ENCODE measurements at places on chromosomes 16 and 17.

GRCh38 chr16:74268372-74268782 is 28.2 kb upstream of the PSMD7 start:
- no peak for DNase-seq

GRCh38 chr16:66370786-66371684 is 4.5 kb downstream of the CDH5 start:
- no peak for DNase-seq

DNA sequence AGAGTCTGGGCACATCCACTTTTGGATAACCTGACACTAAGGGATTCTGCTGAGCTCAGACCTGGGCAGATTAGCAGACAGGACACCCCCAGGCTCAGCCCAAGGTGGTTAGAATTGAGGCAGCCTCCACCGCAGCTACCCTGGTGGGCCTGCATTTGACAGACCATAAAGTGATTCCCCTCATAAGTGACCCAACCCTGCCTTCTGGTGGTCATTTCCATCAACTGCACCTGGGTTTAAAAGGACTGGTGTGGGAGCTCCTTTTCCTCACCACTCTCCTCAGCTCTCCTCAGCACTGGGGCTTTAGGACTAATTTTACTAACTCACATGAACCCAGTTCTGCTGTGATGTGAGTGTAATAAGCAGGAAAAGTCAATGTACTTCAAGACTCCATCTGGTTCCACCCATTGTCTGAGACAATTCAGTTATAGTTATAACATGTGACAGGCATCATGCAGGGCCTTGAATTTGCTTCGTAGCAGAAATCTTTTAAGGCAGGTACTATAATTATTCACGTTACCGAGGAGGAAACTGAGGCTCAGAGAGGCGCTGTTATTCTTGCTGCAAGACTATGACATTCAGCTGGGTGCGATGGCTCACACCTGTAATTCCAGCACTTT is 42.5 kb downstream of the MYH3 start:
- peak; percentile 13 for DNase-seq

- DNase-seq, result no peak
Measured at GRCh38 chr17:76371656-76372628, 12.5 kb upstream of the SPHK1 start.

DNA sequence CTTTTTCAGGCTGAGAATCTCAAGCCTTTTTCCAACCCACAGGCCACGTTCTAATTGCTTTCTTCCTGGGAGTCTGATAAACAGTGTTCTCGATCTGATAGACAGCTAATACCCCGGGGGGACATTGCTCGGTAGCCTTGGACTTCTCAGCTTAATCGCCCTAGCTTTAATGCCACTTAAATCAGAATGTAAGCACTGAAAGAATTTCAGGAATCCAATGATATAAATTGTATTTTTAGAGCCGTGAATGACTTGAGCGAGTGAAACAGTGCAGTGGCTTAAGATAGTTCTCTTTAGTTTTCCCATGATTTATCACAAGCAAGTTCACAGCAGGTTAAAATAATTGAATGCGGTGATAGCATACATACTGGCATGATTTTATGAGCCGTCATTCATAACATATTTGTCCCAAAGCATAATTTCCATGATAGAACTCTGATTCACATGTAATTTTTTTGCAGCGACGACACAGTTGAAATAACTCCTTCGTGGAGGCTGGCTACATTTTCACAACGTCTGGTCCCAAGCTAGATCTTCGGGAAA is 116.1 kb upstream of the MYOCD start:
- no peak for DNase-seq

- no peak for DNase-seq
Measured at GRCh38 chr17:80395402-80396151, 19.4 kb upstream of the ENDOV start.

DNA sequence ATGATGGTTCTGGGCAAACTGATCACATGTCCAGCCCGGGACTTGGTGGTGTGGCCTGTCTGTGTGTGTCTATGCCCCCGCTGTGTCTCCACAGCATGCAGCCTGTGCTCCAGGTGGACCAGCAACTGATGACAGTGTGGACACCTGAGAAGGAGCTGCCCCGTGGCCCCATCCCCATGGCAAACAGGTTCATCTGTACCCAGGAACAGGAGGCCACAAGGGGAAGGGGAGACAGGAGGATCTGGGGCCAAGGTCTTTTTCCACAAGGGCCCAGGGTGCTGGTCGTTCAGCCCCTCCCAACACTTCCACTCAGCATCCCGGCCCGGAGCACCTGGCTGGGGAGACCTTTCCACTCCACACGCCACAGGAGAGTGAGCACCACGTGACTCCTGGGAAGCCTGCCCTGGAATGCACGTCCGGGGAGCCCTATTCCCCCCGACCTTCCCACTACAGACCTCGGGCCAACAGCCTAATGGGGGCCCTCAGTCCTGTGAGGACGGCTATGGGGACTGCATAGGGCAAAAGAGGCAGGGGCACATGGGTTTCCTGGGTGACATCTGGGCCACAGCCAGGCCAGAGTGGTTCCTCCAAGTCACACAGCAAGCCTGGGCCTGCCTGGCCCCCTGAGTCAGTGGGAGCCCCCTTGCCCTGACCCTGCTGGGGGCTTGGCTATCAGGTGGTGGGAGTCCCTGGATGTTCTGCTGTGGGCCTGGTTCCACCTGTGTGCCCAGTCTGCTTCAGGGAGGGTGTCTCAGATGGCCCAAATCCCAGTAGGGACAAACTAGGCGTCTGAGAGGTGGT is 20.8 kb upstream of the NXPH3 start:
- DNase-seq, result no peak

- DNase-seq, result no peak
Measured at GRCh38 chr16:6616746-6617145, 715.9 kb upstream of the RBFOX1 start.

GRCh38 chr16:27449434-27450195 is 47.6 kb downstream of the IL21R start:
- DNase-seq, result no peak

GRCh38 chr16:14958970-14959369 is 15.9 kb upstream of the PDXDC1 start:
- no peak for DNase-seq

- no peak for DNase-seq
Measured at GRCh38 chr17:41393294-41393693, 4.1 kb downstream of the KRT31 start.

GRCh38 chr16:73060892-73061490 is 13.1 kb upstream of the ZFHX3 start:
- DNase-seq, result no peak

DNA sequence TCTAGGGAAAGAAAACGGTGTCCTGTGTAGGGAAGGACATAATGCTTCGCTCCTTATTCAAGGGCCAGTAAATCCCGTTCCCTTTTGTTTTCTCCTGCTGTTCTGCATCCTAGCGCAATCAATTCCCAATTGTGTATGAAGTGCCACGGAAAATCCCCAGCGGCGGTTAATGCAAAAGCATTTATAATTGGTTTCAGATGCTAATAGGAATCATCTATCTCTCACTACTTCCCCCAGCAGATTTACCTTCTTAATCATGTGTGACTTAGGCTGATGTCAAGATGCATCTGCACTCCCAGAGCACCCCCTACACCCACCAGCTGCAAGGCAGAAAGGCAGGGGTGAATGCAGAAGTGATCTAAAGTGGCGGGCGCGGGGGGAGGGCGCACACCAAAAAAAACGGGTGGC is 32.7 kb upstream of the SSTR2 start:
- DNase-seq, result no peak

GRCh38 chr16:84339766-84340165 is 28.6 kb upstream of the ATP2C2 start:
- DNase-seq, result no peak

- DNase-seq, result peak; percentile 6
Measured at GRCh38 chr16:1825864-1826690, 548 bp downstream of the HAGH start.

DNA sequence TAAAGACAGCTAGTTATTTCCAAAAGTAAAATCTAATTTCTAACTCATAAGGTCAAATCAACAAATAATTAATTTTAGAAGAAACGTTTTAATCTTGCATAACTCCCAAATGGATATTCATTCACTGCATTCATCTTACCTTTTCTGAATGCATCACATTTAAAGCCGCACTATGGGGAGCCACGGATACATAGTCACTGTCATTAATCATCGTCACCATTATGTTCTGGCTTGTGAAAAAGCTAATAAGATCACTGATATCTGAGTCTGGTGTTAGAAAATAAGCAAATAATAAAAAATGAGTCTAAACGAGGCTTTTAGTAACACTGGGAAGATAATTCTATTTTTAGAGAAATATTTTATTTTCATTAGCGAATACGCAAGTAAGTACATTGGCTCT is 42.4 kb upstream of the ABCA10 start:
- no peak for DNase-seq

DNA sequence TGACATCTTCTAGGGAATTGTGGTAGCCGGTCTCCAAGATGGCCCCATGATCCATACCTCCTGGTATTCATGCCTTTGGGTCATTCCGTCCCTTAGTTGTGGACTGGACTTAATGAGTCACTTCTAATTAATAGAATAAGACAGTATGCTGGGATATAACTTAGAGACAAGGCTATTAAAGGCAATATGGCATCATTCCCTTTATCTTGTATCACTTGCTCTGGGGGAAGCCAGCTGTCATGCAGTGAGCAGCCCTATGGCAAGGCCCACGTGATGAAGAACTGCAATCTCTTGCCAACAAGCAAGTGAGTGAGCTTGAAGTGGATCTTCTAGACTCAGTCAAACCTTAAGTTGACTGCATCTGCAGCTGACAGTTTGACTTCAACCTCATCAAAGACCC is 97.8 kb upstream of the MED13 start:
- DNase-seq, result no peak

DNA sequence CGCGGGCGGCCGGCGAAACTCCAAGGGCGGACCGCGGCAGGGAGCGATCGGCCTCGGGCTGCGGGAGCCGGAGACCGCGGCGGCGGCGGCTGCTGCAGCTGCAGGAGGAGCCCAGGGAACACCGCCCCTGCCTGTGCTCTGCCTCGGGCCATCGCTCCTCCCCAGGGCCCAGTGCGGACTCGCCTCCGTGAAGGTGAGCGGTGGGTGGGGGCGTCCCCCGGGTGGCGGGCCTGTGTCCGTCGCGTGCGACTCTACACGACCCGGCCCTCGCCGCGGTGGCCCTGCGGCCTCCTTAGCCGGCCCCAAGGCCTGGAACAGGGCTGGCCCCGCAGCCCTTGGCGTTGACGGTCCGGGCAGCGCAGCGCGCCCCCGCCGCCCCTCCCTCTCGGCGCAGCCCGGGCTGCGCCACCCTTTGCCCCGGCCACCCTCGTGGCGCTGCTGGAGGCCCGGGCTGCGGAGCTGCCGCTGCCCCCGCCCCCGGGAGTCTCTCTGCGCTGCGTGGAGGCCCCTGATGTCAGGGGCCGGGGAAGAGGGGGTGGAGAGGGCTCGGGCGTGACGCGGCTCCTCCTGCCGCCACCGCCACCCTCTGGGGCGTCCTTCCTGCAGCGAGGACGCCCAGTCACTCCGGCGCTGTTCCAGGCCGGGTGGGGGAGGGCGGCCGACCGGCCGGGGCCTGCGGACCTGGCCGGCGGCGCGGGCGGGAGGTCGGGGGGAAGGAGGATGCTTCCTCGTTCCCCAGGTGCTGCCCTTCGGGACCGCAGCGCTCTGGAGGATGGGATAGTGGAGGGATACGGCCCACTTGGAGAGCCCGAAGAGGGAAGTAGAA is 485 bp downstream of the DYNLL2 start:
- no peak for DNase-seq

All from NCI-H1105 (cell line).